HS-27A (cell line): ENCODE measurements at places on chromosomes 6 and 20.

DNA sequence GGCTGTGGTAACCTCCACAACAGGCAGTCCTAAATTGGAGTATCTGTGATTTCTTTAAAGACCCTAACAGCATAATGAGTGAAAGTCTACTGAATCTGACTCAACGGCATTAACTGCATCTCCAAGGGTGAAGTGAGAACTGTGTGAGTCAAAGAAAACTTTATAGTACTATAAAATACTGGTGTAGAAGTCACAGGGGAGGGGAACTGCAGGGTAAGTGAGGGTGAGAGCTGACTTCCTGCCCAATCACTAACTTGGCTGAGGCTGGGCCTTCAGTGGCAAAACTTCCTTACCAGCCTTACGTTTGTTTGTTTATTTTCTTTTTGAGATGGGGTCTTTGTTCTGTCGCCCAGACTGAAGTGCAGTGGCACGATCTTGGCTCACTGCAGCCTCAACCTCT lies 109.8 kb downstream of the PTPRK start:
- DNase-seq: no peak

- no peak for DNase-seq
Measured at GRCh38 chr6:20160541-20161283, 51.6 kb downstream of the MBOAT1 start.

- DNase-seq: no peak
Measured at GRCh38 chr20:10022625-10023024, 12.2 kb upstream of the ANKEF1 start.

DNA sequence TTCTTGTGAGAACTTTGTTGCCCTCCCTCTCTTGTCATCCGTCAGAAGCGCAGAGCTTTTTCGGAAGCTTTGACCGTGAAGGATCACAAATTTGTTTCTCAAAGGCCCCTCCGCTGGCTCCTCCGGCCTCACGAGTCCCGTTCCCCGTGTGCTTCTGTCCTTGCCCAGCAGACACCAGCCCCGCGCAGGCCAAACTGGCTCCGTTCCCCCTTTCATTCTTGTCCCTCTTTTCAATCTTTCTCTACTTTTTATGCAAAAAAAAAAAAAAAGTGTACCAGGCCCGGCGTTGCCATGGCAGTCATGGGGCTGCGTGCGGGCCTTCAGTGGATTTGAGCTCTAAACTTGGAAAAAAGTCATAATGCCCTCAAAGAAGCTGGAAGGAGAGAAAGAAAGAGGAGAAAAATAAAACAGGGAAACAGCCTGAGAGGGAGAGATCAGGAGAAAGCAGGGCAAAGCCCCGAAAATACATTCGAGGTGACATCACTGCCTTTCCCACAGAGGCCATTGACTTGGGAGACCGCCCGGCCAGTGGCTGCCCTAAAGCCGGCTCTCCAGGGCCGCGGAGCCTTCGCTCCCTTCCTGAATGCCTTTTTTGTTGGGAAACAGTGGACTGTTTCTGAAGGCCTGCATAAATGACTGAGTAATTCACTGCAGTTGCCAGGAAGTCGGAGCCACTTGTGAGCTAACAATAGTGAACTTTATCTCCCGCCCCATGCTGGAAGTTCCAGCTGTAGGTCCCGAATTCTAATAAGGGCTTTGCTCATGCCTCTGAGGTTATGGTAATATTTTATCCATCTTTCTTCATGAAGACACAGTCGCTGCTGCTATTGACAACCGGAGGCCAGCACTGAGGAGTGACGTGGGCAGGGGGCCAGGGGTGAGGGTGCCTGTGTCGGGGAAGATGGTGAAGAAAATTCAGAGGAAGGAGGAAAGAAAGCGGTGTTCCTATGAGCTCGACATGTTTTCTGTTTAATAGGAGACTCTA lies 670.9 kb downstream of the QKI start:
- DNase-seq: no peak

DNA sequence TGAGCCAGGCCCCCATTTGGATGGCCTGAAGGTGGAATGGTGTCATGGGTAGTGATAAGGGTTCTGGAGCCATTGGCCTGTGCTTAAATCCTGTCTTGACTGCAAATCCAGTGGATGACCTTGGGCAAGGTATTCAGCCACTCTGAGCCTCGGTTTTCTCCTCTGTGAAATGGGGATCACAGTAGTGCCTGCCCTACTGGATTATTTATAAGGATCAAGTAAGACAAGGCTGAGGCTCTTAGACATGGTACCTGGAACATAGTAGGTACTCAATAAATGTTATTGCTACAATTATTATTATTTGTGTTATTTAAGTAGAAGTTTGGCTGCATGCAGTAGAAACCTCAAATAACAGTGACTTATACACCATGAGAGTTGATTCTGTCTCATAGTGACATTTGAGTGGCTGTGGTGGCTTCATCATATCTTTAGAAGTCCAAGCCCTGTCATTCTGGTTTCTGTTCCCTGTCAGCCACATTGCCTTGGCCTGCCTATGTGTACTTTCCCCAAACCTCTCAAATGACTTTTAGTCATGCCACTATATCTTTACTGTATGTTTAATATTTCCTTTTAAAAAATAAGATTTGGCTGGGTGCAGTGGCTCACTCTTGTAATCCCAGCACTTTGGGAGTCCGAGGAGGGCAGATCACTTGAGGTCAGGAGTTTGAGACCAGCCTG lies 37.6 kb upstream of the CHMP4B start:
- DNase-seq: no peak

DNA sequence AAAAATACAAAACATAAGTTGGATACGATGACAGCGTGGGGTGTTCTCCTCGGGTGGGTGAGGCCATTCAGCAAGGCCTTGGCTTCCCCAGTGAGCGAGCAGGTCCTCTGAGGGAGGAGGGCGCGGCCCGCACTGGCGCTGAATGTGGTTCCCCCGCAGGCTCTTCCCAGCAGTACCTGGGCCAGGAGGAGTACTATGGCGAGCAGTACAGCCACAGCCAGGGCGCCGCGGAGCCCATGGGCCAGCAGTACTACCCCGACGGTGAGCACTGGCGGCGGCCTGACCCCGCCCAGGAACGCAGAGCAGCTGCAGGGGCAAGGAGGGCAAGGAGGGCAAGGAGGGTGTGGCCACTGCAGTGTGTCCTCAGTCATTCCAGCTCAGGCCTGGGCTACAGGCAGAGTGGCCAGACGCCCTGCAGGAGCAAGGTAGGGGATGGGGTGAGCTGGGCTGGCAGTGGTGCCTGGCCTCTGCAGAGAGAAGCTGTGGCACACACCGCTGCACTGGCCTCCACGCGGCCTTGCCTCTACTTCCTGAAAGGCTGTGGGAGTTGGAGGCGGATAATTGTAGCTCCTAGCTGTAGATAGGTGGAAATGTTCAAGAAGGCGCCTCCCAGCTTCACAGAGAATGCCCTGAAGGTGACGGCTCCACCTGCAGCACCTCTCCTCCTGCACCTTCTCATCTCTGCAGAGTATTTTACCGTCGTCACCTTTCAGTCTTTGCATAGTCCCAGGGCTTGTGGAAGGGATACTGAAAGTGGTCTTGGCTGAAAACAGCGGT lies 18.7 kb upstream of the MTG2 start:
- DNase-seq: no peak

DNA sequence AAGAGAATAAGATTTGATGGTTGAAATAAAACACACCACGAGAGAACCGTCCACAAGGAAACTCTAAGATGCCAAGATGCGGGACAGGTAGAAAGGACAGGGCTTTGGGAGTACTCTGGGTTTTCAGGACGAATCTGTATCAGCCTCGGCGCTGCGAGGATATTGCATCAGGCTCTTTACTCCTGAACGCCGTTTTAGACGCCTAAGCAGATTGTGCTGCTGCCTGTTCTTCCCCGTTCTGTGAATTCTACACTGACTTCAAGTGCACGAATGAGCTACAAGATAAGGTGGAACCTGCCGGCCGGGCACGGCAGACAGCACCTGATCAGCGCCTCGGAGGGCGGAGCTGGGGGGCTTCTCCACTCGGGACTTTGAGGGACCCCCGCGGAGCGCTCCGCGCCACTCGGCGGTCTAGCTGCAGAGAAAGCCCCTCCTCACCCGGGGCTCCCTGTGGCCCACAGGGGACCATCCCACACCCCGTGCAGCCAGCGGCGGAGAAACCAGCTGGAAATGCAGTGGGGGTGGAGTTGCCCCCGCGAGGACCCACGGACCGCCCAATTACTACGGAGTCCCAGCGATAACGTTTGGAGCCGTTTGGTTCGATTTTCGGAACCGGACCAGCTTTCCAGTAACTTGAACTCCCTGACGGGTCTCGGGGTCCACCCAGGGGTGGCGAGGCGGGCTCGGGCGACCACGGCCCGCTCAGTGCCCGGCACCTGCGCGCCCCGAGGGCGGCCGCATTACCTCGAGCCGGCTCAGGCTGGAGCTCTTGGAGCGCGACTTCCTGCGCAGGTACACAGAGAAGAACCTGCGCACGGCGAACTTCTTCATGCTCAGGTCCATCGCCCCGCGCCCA lies 646 bp downstream of the RPS6KA2 start:
- DNase-seq: no peak

- DNase-seq: no peak
Measured at GRCh38 chr6:28600245-28600644, 74.6 kb downstream of the GPX5 start.

DNA sequence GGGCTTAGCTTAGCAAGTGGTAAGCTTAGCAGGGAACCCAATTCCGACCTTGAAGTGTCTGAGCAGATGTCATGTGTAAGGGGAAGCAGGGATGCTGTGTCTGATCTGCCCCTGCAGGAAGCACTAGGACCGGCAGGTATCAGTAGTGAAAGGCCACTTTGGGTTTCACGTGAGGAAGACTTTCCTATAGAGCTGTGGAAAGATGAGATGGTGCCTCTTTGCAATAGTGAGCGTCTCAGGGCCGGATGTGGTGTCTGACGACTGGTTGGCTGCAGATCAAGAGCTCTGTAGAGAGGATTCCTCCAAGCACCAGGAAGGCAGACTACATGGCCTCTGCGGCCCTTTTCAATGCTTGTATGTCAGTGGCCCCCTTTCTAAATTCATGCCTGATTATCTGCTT lies 98.3 kb downstream of the TIAM2 start:
- no peak for DNase-seq

DNA sequence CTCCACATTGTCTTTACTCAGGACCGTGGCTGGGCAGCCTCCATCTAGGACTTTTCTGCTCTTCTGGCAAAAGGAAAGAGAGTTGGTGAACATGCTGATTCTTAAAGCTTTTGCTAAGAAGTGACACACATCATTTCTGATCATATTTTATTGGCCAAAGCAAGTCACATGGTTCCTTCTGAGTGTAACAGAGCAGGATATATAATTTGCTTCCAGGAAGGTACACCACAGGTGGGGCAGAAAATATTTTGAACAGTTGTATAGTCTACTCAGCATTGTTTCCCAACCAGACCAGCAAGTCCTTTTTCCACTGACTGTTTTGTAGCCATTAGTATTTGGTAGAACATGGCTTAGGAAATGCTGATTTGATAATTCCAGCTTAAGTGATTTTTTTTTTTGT lies 73.5 kb downstream of the AKAP7 start:
- no peak for DNase-seq

DNA sequence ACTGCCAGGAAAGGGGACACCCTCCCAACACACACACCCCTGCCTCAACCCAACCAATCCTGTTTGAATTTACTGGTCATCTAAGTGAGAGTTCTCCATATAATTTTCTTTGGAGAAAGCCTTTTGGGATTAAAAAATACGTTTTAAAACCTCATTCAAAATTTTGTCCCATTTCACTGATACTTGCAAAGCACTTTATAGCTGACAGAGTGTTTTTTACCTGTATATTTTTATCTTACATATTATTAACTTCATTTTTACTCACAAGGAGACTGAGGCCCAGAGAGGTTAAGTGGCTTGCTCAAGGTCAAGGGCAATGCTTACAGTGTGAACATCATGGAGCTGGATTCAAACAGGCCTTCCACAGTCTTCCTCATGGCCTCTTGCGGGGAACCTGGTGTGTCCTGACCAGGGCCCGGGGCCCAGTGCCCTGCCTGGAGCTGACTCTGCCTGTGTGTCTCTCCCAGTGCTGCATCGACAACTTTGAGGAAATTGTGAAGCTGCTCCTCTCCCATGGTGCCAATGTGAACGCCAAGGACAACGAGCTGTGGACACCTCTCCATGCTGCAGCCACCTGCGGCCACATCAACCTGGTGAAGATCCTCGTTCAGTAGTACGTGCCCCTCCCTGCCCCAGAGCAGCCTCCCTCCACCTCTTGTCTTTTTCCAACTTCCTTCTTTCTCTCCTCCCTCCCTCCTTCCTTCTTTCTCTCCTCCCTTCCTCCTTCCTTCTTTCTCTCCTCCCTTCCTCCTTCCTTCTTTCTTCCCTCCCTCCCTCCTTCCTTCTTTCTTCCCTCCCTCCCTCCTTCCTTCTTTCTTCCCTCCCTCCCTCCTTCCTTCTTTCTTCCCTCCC lies 30.9 kb upstream of the FAM83D start:
- no peak for DNase-seq

GRCh38 chr6:31272836-31273626 lies 1.1 kb upstream of the HLA-C start:
- no peak for DNase-seq

- DNase-seq: no peak
Measured at GRCh38 chr6:134622382-134623173, 304.7 kb upstream of the SGK1 start.

GRCh38 chr20:18852318-18852717 lies 38.7 kb downstream of the SCP2D1 start:
- DNase-seq: no peak

DNA sequence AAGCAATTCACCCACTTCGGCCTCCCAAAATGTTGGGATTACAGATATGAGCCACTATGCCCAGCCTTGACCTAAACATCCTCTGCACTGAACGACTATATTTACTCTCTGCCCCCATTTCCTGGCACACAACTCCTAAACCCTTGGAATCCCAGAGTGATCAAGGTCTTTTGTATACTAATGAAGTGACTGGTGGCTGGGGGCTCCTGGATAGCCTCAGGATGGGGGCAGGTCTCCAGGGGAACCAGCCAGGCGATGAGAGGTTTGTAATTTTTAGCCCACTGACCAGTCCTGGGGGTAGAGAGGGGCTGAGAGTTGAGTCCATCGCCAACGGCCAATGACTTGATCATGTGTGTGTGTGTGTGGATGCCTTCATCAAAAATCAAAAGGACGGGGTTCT lies 71.1 kb downstream of the FAM50B start:
- no peak for DNase-seq

GRCh38 chr6:1522779-1523178 lies 86.9 kb upstream of the FOXC1 start:
- no peak for DNase-seq

- no peak for DNase-seq
Measured at GRCh38 chr6:111230351-111231089, 143.2 kb downstream of the SLC16A10 start.

DNA sequence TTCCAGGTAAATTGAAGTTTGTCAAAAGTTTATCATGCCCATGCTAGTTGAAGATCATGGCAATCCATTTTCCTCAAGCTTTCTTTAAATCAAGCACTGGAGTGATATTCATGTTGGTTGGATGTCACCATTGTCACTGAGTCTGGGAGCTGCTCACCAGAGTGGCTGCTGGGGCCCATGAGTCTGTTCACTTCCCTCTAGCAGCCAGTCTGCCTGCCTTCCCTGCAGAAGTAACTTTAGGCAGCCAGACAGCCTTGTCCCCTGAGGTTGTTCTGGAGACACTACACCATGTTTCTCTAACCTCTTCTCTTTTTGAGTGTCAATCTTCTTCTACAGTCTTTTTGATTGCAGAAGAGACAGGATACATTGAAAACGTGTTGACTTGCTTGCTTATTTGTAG lies 5.5 kb downstream of the SIRT5 start:
- DNase-seq: no peak
